ENCODE measurements at places on chromosomes 12 and 14.
A peak's percentile ranks its signal among the peaks of the same experiment; 100 is the strongest.

DNA sequence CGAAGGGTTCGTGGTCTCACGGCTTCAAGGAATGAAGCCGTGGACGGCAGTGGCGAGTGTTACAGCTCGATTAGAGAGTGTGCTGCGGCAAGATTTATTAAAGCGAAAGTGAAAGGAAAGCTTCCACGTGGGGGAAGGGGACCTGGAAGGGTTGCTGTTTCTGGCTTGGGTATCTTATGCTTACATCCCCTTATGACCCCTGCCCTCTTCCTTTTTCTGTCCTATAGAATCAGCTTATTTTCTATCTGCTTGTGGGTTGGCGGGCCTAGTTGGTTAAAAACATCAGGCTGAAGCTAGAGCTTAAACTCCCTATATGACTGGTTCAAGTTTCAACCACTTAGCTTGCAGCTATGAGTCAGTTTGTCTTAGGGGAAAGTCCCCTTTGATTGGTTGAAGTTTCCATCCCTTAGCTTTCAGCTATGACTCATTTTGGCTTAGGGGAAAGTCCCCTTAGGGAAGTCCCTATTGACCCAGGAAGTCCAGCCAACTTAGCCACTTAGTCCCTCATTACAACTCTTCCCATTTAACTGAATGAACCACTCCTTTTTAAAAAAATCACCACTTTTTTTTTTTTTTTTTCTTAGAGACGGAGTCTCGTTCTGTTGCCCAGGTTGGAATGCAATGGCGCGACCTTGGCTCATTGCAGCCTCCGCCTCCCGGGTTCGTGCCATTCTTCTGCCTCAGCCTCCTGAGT lies 1494.7 kb upstream of the TMEM132C start:
- peak; percentile 36 for DNase-seq

GRCh38 chr12:20629414-20630156 lies 65.5 kb upstream of the SLCO1C1 start:
- DNase-seq, result no peak

DNA sequence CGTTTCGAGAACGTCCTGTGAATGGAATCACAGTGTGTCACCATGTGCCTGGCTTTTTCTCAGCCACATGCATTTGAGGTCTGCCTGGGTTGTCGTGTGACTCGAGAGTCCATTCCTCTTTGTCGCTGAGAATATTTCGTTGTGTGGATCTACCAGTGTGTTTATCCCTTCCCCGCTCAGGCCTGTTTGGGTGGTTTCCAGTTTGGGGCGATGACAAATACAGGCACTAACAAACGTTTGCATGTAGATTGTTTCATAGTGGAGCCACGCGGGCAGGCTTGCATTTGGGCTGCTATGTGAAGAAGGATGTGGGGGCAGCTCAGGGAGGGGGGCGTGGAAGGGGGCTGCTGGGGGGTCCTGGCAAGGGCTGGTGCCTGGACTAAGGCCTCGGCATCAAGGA lies 14.1 kb downstream of the RIN3 start:
- no peak for DNase-seq

- DNase-seq, result peak; percentile 28
Observed at GRCh38 chr12:1630133-1630826, 1.2 kb downstream of the WNT5B start.

- DNase-seq, result no peak
Observed at GRCh38 chr14:75446447-75446846, 18.6 kb downstream of the JDP2 start.

GRCh38 chr14:43215524-43215923 lies 1291.6 kb downstream of the FSCB start:
- no peak for DNase-seq

DNA sequence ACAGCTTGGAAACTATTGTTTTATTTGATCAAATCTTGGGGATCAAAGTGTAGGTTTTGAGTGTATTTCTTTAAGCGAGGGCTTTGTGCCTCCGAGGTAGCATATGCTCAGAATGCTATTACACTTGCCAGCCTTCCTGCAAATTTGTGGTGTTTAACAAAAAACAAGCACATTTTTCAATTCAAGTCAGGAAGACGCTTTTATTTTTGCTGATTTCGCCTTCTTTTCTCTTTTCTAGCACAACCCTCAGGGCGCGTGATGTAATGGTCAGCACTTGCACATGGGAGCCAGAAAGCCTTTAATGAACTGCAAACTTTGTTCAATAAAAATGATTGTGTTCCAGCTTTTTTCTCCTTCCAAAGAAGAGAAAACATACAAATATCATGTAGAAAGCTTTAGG lies 466.5 kb downstream of the PRKD1 start:
- no peak for DNase-seq

DNA sequence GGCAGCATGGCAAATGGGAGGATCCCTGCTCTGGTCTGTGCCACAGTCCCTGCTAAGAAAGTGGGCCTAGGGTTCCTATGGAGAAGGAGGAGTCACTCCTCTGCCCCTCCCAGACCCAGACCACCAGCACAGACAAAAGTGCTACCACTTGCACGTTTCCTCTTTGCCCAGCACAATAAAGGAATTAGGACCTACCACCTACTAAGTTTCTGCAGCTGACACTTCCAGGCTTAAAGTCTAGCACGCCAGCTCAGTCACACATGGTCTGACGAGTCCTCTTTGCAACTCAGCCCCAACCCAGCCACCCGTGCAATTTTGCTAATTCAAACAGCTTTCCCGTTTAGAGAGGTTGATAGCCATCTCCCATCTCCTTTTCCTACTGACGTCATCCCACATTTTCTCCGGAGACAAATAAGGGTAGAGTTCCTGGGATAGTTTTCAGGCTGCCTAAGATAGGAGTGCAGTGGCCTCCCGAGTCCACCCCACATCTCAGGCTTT lies 66.2 kb upstream of the PTGR2 start:
- no peak for DNase-seq

GRCh38 chr12:21379218-21379617 lies 6.5 kb downstream of the IAPP start:
- no peak for DNase-seq

- no peak for DNase-seq
Observed at GRCh38 chr12:104166465-104166864, 28.5 kb upstream of the NFYB start.

DNA sequence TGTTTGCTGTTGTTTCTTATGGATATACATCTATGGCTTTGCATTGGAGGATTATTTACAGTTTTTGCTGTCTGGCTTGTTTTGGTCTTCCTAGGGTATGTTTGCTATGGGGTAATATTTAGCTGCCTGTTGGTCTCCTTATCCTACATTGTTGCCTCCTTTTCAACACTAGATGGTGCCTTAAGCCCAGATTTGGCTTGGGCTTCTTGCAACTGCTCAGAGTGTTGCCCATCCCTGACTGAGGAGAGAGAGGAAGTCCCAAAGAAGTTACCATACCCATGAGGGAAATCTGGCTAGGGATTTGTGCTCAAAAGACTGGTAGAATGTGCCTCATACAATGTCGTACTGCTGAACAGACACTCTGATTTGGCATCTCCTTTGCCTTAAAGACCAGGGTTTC lies 94.6 kb upstream of the MUCL1 start:
- peak; percentile 23 for DNase-seq

GRCh38 chr12:68439368-68440045 lies 107.3 kb upstream of the MDM1 start:
- no peak for DNase-seq
